ENCODE measurements at places on chromosomes 3 and 15. TPM values are rescaled to one million over a fixed set of nuclear protein-coding genes. Genes with fewer than 3 reads are reported as not detected.

DNA sequence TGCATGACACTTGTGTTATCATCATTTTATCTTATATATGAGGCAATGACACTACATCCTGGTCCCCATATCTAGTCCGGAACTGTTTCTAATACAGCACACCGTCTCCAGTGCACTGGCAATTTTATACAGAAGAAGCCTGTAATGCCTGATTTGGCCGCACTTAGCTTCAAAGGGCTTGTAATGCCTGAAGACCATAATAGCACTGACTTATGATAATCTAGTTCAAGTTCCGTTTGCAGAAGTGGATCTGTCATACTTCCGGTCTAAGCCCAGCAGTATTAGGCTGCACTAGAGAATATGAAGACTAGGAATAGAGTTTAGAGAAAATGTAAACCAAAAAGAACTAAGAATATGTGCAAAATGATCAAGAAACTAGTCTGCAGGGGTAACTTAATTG is 1.3 kb downstream of the BNIP2 start:
- no peak for DNase-seq

- DNase-seq: no peak
These were observed 33.5 kb upstream of the PDE8A start for GRCh38 chr15:84947947-84948830.

FURIN gene
- total RNA-seq: 104 TPM

- no peak for DNase-seq
These were observed 451.5 kb upstream of the MDFIC2 start for GRCh38 chr3:70763894-70764293.

All from pancreas (tissue), 10 donors.